Stimulated activated CD4-positive, alpha-beta T cell treated with anti-CD3 and anti-CD28 coated beads, Interleukin-4, amount 100 ng/mL, for 48 hours (primary cell): ENCODE measurements at places on chromosomes 5 and 9.

DNA sequence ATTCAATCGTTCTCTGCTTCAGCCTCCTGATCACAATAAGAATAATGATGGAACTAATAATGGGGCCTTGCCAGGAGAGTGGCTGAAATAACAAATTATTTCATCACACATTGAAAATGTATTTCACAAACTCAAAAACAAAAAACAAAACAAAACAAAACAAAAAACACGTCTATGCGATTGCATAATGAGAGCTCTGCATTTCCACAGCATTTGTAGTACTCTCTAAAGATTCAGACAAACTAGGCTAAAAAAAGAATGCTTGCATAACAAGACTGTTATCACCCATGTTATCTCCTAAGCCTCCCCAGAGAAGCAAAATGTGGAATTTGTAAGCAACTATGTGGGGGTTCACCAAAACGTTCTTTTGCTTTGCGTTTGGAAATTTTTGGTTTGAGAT lies 48.1 kb downstream of the PRELID2 start:
- DNase-seq, result no peak

DNA sequence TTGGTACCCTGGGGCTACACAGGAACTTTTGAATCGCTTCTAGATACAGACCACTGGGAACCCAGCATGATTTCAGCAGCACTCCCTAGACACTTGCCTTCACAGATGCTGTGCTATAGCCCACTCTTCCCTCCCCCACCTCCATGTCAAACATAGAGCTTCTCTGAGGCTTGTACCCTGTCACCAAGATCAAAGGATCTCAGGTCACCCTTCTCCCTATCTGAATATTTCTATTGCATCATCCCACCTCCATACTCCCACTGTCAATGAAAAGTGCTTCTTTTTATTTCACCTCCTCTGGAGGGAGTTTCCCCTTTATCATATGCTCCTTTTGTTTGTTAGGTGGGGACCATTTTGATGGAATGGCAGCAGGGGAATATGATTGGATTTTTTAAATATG lies 29.2 kb upstream of the PHF24 start:
- DNase-seq, result no peak

GRCh38 chr9:127130661-127131538 lies 8.5 kb upstream of the ANGPTL2 start:
- DNase-seq, result no peak

DNA sequence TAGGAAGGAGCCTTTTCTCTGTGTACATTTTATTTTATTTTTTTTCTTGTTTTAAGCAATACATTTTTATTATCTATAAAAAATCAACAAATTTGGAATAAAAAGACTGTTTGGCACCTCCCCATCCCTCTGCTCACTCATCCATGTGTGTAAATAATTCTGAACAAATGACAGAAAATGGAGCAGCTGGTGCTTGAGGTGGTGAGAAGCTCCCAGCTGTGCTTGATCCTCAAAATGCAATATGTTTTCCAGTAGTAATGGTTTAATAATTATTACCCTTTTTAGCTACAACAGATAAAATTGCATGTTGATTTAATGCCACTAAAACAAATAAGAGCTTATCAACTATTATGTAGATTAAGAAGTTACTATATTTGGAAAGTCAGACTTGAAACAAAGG lies 132.5 kb downstream of the CDH18 start:
- DNase-seq, result no peak

GRCh38 chr5:11595045-11595444 lies 309.2 kb downstream of the CTNND2 start:
- DNase-seq, result no peak

- DNase-seq, result no peak
These were observed 12.4 kb upstream of the ARAP3 start for GRCh38 chr5:141694479-141694878.

- no peak for DNase-seq
These were observed 147.0 kb downstream of the GLIS3 start for GRCh38 chr9:4152876-4153275.

DNA sequence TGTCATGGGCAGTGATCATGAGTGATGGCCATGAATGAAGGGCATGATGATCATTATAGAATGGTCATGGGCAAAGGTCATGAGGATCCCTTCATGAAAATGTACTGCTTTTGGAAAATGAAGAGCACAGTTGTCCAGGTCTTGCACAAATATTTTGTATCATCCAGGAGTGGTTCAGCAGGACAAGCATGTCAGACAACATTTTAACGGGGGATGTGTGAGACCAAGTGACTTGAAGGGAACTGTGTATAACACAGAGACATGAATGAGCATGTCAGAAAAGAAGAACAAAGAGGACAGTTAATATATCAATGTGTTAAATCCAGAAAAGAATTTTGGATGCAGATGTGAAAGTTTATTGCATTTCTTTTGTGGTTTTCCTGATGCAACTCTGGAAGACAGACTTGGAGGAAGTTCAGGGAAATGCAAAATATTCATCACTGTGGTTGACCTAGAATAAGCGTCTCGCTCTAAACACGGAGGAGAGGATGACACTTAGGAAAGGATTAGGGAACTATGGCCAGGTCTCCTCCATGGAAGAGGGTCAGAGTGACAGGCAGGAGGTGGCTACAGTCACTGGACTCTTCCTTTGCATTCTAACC lies 116.1 kb upstream of the IRX4 start:
- DNase-seq, result no peak

GRCh38 chr5:73120222-73121118 lies at the start of gene TMEM171:
Gene TMEM171, plus strand, starts transcription at chr5:73120575. Its CDS starts 2,799 bp downstream, at chr5:73123374.
- DNase-seq, result no peak

DNA sequence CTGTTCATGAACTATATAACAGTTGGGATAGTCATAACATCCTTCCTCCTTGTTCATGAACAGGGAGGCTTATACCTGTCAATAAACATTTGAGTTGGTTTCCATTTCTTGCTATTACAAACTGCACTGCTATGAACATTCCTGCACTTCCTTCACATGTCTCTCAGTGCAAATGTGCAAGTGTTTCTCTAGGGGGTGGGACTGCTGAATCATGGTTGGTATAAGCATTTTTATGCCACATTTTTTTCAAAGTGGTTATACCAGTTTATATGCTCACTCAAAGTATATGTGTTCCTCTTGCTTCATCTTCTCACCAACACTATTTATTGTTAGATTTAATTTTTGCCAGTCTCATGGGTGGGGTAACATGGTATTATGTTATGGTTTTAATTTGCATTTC lies 25.8 kb upstream of the TPD52L3 start:
- DNase-seq, result no peak

GRCh38 chr5:10337986-10338385 lies 15.5 kb upstream of the MARCHF6 start:
- no peak for DNase-seq

GRCh38 chr5:120258123-120258522 lies 206.0 kb upstream of the PRR16 start:
- DNase-seq, result no peak

- no peak for DNase-seq
These were observed 62.4 kb downstream of the SLC36A1 start for GRCh38 chr5:151509836-151510235.

DNA sequence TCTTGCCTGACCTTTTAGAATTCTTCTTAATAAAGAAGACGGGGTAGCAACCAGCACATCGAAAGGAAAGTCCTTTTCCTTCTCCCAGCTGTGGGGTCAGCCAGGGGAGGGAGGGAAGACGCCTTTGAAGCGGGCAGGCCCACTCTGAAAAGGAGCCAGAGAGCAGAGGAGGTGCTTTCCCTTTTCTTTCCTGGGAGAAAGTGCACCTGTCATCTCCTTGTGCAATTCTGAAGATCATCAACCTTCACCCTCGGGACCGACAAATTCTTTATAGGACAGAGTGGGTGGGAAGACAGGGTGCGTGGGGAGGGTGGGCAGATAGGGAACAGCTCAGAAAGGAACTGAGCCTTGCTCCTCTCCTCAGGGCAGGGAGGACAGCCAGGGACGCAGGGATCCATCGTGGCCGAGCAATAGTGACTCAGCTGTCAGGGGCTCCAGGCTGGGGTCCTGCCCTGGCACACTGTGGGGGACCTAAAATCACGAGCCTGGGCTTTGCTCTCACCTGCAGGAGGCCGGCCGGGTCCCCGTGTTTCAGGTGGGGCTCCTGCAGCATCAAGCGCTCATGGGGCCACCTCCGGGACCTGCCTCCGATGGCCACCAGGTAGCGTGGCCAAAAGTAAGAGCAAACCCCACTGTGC lies 141.0 kb downstream of the OLFM1 start:
- DNase-seq, result no peak

GRCh38 chr9:120390637-120391190 lies 189.3 kb downstream of the CDK5RAP2 start:
- DNase-seq, result no peak
